ENCODE measurements at places on chromosomes 6 and 20.

GRCh38 chr6:116397914-116398313 lies 27.2 kb downstream of the DSE start:
- DNase-seq = peak; percentile 43

DNA sequence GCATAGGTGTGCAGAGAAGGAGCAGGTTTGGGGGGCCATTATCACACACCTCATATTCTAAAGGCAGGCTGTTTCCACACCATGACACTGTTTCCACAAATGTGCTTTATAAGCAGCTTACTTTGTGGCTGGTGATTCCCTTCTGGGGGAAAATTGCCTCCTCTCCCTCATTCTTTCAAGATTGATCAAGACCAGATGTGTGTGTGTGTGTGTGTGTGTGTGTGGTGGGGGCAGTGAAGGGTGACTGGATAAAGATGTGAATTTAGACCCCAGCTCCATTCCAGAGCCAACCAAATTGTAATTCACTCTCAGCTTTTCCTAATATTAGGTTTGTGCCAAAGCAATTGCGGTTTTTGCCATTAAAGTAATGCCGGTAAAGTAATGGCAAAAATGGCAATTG lies 45.6 kb downstream of the EDN3 start:
- peak; percentile 19 for DNase-seq

DNA sequence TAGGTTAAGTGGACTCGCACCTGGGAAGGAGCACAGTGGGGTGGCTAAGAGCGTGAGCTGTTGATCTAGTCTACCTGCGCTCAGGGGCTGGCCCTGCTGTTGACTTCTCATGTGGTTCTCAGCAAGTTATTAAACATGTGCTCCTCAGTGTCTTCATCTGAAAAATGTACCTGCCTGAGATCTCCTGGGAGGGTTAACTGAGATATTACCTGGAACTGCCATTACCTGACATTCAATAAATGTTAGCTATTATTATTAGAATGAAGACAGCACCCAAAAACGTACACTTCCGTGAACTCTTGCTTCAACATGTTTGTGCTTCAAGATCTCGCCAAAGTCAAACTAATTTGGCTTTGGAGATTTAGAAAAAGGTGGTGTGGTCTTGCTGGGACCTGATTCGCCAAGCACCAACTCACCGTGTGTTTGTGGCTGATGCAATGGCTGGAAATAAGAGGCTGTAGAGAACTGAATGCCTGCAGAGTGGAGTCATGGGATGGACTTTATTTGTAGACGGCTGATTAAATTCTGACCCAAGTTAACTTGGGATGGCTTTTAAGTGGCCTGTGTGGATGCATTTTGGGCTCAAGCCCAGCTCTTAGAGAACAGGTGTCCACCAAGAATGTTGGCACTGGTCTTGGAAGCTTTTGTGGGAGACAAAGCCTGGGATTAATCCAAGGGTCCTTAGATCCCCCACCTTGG lies 692.9 kb downstream of the QKI start:
- DNase-seq = no peak

DNA sequence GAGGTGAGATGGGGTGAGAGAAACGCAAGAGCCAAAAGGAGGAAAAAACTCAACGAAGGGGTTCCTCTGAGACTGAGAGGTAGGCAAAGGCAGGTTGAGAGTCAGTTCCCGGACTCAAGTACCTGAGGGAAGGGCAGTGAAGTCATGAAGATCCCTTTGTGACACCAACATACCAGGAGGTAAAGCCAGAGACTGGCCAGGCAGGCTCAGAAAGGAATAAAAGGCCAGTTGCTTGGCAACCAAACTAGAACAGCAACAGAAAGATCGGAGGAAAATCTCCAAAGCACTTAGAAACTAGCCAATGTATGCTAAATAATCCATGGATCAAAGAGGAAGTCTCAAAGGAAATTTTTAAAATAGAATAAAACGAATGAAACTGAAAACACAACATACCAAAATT lies 209.8 kb upstream of the PROKR2 start:
- no peak for DNase-seq

DNA sequence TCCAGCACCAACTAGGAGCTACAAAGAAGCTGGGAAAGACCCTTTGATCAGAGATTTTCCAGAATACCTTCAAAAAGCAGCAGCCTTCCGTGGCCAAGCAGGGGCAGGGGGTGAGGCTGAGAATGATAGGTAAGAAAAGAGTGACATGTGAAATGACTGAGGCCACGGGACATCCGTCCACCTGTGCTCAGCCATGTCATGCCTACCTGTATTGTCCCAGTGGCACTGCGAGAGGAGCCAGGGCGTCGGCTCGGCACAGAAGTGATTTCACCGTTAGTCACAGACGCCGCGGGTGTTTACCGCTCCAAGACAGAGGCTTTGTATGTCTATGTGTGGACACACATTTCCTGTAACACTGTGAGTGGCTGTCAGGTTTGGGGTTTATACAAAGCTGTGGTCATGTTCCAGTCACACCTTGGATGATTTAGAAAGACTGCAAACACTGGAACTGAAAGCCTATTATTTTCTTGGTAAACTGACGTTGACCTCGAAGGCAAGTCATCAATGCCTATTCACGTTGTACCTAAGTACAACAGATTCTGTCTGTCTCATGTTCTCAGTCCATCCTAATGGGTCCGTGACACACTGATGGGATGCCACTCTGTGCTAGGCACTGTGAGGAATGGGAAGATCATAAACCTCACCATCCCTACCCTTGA lies 32.1 kb upstream of the JAG1 start:
- no peak for DNase-seq

DNA sequence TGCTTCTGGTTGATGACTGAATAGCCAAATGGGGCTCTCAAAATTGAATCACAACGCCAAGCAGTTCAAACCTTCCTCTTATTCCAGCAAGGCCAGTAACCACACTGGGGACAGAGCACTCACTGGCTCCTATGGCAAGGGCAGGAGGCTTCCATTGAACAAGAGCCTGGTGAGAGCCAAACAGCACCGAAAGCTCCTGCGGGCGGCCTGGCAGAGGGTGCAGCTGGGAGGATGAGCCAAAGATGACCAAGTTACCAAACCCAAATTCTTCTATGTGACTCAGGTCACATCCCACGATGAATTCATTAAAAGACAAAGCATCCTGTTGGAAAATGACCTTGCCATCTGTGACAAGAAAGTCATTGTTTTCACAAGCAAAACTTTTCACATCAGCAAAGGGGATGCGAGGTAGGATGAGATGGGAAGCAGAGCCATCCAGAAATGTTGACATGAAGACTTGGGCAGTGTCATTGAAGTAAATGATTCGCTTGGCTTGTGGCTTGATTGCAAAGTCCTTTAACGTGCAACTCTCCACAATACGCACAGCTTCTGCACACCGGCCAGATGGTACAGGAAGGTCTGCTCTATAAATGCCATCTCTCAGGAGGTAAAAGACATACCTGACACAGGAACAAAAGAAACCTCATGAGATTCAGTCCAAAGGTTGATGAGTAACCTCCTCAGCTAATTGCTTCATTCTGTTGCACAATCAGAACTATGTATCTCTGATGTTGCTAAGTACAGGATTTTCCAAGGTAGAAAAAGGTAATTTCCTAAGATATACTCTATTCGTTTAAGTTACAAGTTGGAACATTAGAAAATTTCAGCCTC lies 36.3 kb downstream of the ROS1 start:
- DNase-seq = no peak

- no peak for DNase-seq
Measured at GRCh38 chr20:18019068-18019467, 38.6 kb downstream of the OVOL2 start.

- peak; percentile 90 for DNase-seq
Measured at GRCh38 chr20:63056236-63057170, 49.7 kb upstream of the BHLHE23 start.

DNA sequence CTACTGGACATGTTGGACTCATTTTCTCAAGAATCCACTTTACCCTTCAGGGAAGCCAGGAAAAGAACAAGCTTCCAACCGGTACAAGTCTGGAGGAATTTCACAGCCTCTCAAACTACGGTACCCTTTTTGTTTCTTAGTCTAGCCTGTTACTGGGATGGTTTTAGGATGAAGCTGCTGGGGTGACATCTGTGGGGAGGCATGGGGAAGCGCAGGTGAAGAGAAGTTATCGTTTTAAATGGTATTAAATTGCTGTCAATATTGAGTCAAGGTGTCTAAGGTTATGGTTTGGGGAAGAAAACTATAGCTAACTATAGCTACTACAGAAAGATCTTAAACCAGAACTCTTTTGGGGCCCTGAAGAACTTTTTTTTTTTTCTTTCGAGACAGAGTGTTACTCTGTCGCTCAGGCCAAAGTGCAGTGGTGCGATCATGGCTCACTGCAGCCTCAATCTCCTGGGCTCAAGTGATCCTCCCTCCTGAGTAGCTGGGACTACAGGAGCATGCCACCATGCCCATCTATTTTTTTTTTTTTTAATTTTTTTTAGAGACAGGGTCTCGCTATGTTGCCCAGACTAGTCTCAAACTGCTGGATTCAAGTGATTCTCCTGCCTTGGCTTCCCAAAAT lies 128.7 kb downstream of the RIN2 start:
- peak; percentile 40 for DNase-seq

GRCh38 chr6:109454496-109455436 lies 806 bp downstream of the MICAL1 start:
- DNase-seq = peak; percentile 73

Data from eye (tissue), 1 donor.